ENCODE measurements at places on chromosomes 11 and 22. TPM values are rescaled to one million over a fixed set of nuclear protein-coding genes. Genes with fewer than 3 reads are reported as not detected.

DNA sequence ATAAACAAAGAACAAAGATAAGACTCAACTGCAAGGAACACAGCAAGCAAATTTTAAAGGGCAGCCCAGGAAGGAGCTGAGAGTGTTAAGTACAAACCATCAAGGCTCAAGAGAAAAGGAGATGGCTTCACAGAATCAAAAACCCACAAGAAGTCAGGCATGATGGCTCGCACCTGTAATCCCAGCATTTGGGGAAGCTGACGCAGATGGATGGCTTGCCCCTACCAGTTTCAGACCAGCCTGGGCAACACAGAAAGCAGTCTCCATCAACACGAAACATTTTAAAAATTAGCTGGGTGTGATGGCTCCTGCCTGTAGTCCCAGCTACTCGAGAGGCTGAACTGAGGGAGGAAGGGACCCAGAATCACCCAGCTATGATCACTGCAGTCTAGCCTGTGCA is 32.6 kb downstream of the MAPK1 start:
- H3K4me3 ChIP-seq: no peak overlapping the region
- no peaks in the 10 kb centered on the region for H3K27me3 ChIP-seq
- H3K4me1 ChIP-seq: peaks cover 15% of the 10 kb centered on the region
- H3K27ac ChIP-seq: no peak overlapping the region
- H3K36me3 ChIP-seq: no peaks in the 10 kb centered on the region

DNA sequence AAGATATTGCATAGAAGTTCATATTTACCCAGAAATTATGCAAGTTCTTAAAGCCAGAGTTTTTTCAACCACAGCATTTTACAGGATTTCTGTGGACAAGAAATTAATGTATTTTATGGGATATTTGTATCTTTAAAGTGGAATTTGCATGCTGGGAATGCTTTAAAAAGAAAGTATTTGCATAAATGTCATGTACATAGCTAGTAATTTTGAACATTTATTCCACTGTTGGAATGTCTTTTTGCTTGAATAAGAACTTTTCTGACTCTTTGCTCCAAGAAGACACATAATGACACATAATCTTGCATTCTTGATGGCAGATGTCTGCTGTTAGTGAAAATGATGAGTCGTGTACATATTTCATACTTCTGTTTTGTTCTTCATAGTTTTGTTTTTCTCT is 66.6 kb downstream of the ATXN10 start:
- DNase-seq: no peak
- H3K4me3 ChIP-seq: no peak overlapping the region
- no peaks in the 10 kb centered on the region for H3K27me3 ChIP-seq
- H3K27ac ChIP-seq: no peak overlapping the region
- peaks cover 34% of the 10 kb centered on the region for H3K36me3 ChIP-seq

DNA sequence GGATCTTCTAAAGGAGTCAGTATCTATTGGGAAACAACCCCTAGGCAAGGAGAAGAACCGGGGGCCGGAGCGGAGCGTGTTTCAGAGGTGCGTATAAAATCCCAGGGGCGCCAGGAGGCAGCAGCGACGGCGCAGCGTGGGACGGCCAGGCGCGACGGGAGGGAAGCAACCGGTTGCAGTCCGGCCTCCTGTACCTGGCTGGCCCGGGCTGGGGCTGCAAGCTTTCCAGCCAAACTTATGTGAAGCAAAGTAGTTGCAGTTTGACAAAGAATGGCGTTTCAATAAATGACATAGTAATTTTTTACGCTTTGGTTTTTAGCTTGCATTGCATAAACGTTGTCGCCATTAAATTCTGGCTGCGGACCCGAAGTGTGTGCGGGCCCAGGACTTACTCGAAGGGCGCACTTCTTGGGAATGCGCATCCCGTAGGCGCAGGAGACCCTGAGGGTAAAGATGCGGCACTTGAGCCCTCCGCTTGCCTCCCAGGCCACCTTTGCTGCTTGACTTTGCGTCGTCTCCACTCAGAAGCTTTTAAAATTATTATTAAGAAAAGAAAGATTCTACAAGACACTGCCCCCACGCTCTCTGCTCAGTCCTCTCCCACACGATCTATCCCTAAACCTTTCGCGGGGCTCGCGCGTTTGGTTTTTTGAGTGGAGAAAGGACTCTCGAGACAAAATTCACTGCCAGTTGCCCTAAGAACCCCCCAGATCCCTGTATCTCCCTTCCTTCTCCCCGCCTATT is 1.6 kb upstream of the WT1 start:
- no peak overlapping the region for H3K4me3 ChIP-seq
- peaks cover 91% of the 10 kb centered on the region for H3K27me3 ChIP-seq
- H3K27ac ChIP-seq: no peak overlapping the region
- H3K36me3 ChIP-seq: no peaks in the 10 kb centered on the region

DNA sequence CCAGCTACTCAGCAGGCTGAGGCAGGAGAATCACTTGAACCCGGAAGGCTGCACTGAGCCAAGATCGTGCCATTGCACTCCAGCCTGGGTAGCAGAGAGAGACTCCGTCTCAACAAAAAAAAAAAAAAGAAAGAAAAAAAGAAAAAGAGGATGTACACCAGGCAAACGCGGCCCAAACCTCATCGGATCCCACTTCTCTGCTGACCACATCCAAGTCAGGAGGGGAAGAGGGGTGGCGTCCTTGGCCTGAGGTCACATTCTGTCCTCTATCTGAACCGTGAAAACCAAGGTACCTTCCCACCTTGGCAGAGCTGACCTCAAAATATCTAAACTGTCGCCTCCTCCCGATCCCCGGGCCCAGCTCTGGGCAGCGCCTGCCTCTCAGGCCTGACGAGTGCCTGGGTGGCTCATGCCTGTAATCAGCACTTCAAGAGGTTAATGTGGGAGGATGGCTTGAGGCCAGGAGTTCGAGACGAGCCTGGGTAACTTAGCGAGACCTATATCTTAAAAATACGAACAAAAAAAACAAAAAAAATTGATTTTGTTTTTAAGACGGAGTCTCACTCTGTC is 25.1 kb downstream of the RGL4 start:
- no peak for DNase-seq
- H3K27ac ChIP-seq: no peak overlapping the region
- peaks cover 4% of the 10 kb centered on the region for H3K4me1 ChIP-seq

The GAB2 gene
- total RNA-seq: 18.2 TPM
